ENCODE measurements at places on chromosomes 2 and 18. TPM values are rescaled to one million over a fixed set of nuclear protein-coding genes. Genes with fewer than 3 reads are reported as not detected.

GRCh38 chr2:217370391-217370790 lies 510.5 kb upstream of the TNP1 start:
- no peaks in the 10 kb centered on the region for H3K4me1 ChIP-seq
- H3K4me3 ChIP-seq, result no peak overlapping the region
- no peaks in the 10 kb centered on the region for H3K36me3 ChIP-seq
- no peak for DNase-seq

- H3K27me3 ChIP-seq, result no peaks in the 10 kb centered on the region
- DNase-seq, result peak; percentile 29
- no peak overlapping the region for H3K4me3 ChIP-seq
- no peak overlapping the region for H3K27ac ChIP-seq
- H3K36me3 ChIP-seq, result no peaks in the 10 kb centered on the region
These were observed 16.8 kb upstream of the RHOB start for GRCh38 chr2:20430035-20430434.

DNA sequence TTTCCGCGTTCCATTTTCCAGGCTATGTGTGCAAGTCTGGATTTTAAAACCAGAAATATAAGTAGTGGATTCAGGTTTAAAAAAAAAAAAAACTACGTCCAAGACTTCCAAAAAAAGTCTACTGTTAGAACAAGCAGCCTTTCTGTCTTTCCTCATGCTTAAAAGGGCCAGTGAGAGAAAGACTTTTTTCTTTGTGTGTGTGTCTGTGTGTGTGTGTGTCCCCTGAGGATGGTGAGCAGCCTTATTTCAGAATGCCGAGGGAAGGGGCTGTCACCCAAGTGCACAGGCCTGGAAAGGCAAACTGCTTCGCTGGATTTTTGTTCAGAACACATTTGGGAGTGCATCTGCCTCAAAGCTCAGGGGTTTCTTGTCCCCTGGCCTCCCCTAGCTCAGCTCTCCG lies 98.8 kb downstream of the ZBTB7C start:
- no peak for DNase-seq
- H3K4me3 ChIP-seq, result no peak overlapping the region
- no peaks in the 10 kb centered on the region for H3K4me1 ChIP-seq

DNA sequence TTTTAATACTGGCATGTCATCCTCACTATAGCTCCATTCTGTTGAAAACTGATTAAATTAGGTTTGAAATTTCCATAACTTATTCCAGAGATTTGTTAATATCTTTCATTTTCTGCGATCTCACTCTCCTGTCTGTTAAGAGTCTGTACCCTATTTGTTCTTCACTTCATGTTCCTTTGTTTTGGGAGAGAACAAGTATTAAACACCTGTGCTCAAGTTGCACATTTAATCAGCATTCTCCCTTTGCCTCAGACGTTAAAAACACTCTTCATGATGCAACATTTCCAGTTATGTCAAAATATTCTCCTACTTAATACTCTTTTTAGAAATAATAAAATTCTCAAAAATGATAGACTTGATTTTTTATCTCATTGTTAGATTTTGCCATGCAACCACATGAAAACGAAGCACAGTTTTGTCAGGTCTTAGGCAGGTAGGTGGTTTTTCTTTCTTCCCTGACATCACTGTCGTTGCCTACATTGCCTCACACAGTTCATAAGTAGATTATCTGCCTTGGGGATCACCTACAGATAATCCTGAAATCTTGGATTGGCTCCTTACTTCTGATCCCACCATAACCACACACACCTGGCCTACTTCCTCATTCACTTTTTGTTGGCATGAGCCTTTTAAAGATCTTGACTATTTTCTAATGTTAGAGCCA lies 109.9 kb downstream of the GAREM1 start:
- H3K4me1 ChIP-seq, result no peaks in the 10 kb centered on the region
- H3K27ac ChIP-seq, result no peak overlapping the region
- H3K27me3 ChIP-seq, result no peaks in the 10 kb centered on the region
- H3K36me3 ChIP-seq, result no peaks in the 10 kb centered on the region
- H3K4me3 ChIP-seq, result no peak overlapping the region

- H3K27ac ChIP-seq, result no peak overlapping the region
- H3K4me1 ChIP-seq, result no peaks in the 10 kb centered on the region
- H3K4me3 ChIP-seq, result no peak overlapping the region
These were observed 123.0 kb downstream of the MTX2 start for GRCh38 chr2:176392249-176392648.

DNA sequence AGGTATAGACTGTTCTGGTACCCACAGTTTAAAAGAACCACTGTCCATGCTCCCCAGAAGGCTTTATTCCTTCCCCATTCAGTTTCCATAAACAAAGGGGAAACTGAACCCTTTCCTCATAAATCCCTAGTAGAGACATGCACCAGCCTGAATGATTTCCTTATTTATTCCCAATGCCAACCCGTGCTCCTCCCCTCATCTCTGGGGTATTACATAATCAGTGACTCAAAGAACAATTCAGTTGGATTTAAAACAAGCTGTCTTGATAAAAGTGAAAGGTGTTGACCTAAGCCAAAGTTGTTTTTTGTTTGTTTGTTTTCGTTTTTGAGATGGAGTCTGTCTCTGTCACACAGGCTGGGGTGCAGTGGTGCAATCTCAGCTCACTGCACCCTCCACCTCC lies 418.5 kb upstream of the CNTNAP5 start:
- no peak for DNase-seq
- H3K4me3 ChIP-seq, result no peak overlapping the region
- H3K27ac ChIP-seq, result no peak overlapping the region
- no peaks in the 10 kb centered on the region for H3K4me1 ChIP-seq

DNA sequence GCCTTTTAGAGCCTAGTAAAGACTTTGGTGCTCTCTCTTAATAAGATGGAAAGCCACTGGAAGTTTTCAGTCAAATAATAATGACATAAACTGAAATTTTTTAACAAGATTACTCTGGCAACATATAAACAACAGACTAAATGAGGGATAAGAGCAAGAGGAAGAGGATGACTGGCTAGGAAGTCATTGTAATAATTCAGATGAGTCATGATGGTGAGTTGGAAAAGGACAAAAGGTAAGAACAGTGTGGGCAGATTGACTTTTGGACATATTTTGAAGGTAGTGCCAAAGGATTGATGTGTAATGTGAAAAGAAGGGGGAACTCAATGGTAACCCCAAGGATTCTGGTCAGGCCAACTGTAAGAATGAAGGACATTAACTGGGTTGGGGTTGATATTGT lies 310.3 kb downstream of the NOL4 start:
- H3K4me1 ChIP-seq, result no peaks in the 10 kb centered on the region
- H3K27ac ChIP-seq, result no peak overlapping the region
- H3K4me3 ChIP-seq, result no peak overlapping the region
- no peaks in the 10 kb centered on the region for H3K27me3 ChIP-seq

DNA sequence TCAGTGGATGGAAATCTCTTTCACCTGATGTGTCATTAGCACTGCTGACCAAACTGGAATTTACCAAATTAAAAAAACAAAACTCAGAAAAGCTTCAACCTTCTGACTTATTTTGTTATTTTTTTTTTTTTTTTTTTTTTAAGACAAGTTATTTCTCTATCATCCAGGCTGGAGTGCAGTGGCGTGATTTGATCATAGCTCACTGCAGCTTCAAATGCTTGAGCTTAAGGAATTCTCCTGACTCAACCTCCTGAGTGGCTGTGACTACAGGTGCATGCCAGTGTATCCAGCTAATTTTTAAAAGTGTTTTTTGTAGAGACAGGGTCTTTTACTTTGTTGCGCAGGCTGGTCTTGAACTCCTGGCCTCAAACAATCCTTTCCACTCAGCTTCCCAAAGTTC lies 155.6 kb downstream of the LRRTM1 start:
- no peaks in the 10 kb centered on the region for H3K4me1 ChIP-seq
- H3K36me3 ChIP-seq, result no peaks in the 10 kb centered on the region
- H3K27ac ChIP-seq, result no peak overlapping the region

GRCh38 chr2:238154570-238154969 lies 4.2 kb upstream of the ERFE start:
- no peaks in the 10 kb centered on the region for H3K36me3 ChIP-seq
- no peak overlapping the region for H3K27ac ChIP-seq
- peaks cover 7% of the 10 kb centered on the region for H3K27me3 ChIP-seq
- H3K4me3 ChIP-seq, result no peak overlapping the region
- no peak for DNase-seq

DNA sequence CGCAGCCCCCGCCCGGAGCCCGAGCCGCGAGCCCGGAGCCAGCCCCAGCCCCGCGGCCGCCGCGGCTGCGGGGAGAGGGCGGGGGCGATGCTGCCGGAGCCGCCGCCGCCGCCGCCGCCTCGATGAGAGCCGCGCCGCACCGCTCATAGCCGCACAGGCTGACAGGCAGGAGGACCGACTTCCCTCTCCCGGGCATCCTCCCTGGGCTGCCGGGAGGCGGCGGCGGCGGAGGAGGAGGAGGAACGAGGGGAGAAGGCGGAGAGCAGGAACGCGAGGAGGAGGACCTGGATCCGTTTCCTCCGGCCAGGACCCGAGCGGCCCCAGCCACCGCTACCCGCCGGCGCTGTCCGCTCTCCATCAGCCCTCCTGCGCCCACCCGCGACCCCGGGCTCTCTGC lies 370 bp downstream of the KLHL29 start:
- H3K4me1 ChIP-seq, result peaks cover 21% of the 10 kb centered on the region
- peaks cover 8% of the 10 kb centered on the region for H3K27me3 ChIP-seq
- peak overlapping the region; percentile 82 for H3K27ac ChIP-seq
- H3K36me3 ChIP-seq, result no peaks in the 10 kb centered on the region
- peak overlapping the region; percentile 68 for H3K4me3 ChIP-seq

GRCh38 chr2:190950566-190950991 lies 63.4 kb downstream of the STAT1 start:
- peaks cover 5% of the 10 kb centered on the region for H3K36me3 ChIP-seq
- no peak overlapping the region for H3K27ac ChIP-seq
- H3K27me3 ChIP-seq, result no peaks in the 10 kb centered on the region
- no peak overlapping the region for H3K4me3 ChIP-seq
- no peak for DNase-seq

- no peak overlapping the region for H3K27ac ChIP-seq
- DNase-seq, result no peak
- no peaks in the 10 kb centered on the region for H3K4me1 ChIP-seq
- no peaks in the 10 kb centered on the region for H3K36me3 ChIP-seq
- H3K27me3 ChIP-seq, result no peaks in the 10 kb centered on the region
These were observed 137.5 kb downstream of the UBR3 start for GRCh38 chr2:169964740-169965139.

DNA sequence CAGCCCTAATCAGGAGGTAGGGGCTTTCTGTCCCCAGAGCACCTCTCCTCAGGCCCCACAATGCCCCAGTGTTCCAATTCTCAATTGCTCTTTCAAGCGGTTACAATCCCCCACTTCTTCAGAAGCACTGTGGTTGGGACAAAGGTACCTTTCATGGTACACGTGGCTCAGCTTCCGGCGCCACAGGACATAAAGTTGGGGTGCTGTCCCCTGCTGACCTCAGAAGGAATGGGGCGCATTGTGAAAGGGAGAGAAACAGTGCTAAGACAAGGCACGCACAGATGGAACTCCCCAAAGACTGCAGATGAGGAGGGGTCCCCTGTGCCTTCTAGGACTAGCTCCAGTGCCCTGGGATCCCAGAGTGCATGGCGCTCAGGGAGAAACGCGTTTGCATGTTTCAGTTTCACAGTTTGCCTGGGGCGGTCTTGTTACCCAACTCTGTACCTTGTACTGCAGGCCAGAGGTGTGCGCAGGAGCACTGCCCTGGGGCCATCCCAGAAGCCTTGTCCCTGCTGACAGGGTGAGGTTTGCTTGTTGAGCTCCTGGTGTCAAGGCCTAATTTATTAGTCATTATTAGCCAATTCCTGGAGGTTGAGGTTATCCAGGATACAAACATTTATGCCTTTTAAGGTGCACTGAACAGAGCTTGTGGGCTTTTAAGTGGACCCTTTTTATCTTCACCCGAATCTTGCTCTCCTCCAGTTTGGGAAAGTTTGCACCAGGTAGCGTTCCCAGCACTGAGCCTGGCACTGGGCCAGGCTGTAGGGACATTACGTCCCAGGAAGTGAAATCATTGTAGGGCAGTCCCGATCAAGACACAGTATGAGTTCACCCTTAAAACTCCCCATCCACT lies 7.6 kb downstream of the CNDP1 start:
- peak overlapping the region; percentile 41 for H3K4me3 ChIP-seq
- H3K27ac ChIP-seq, result no peak overlapping the region
- H3K4me1 ChIP-seq, result peaks cover 6% of the 10 kb centered on the region
- peak; percentile 86 for DNase-seq

- no peaks in the 10 kb centered on the region for H3K27me3 ChIP-seq
- H3K36me3 ChIP-seq, result no peaks in the 10 kb centered on the region
- no peaks in the 10 kb centered on the region for H3K4me1 ChIP-seq
- DNase-seq, result no peak
- H3K4me3 ChIP-seq, result no peak overlapping the region
- H3K27ac ChIP-seq, result no peak overlapping the region
These were observed 343.1 kb upstream of the LYPD1 start for GRCh38 chr2:133012847-133013734.

DNA sequence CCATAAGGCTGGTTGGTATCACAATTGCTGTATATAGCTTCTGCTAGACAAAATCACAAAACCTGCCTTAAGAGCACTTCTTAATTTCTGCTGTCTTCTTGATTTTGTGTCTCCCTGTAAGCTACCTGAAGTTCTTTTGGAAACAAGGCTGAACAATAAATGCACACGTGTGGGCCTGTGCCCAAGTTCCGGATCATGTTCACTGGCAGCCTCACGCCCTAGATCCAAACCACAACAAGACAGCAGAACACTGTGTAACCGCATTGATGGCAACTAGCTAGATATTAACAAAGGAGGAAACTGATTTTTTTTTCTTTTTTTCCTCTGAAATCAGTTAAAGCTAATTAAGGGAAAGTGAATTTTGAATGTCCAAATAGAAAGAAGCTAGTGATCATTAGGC lies 81.5 kb upstream of the LYPD6B start:
- H3K27me3 ChIP-seq, result no peaks in the 10 kb centered on the region
- no peak for DNase-seq
- H3K4me1 ChIP-seq, result no peaks in the 10 kb centered on the region

DNA sequence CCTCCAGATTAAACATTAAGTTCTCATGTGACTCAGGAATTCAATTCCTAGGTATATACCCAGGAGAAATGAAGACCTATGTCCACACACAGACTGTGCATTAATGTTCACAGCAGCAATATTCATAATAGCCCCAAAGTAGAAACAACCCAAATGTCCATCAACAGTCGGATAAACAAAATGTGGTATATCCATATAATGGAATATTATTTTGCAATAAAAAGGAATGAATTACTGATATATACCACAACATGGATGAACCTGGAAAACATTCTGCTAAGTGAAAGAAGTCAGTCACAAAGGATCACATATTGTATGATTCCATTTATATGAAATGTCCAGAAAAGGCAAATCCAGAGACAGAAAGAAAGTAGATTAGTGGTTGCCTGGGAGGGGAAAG lies 20.5 kb downstream of the PELI1 start:
- no peak for DNase-seq
- no peaks in the 10 kb centered on the region for H3K27me3 ChIP-seq
- H3K4me1 ChIP-seq, result no peaks in the 10 kb centered on the region
- H3K4me3 ChIP-seq, result no peak overlapping the region

GRCh38 chr2:165837122-165837521 lies 43.1 kb upstream of the GALNT3 start:
- no peak for DNase-seq
- H3K4me1 ChIP-seq, result no peaks in the 10 kb centered on the region
- H3K36me3 ChIP-seq, result no peaks in the 10 kb centered on the region
- no peak overlapping the region for H3K27ac ChIP-seq
- H3K4me3 ChIP-seq, result no peak overlapping the region

GRCh38 chr18:22871809-22872525 lies 61.2 kb upstream of the RBBP8 start:
- no peaks in the 10 kb centered on the region for H3K27me3 ChIP-seq
- no peak overlapping the region for H3K27ac ChIP-seq
- no peak for DNase-seq

IER3IP1 gene
- total RNA-seq, result 8.1 TPM

ZAP70 gene
- total RNA-seq, result 11.5 TPM

TUBA4B gene
- total RNA-seq, result not detected

TMEM169 gene
- not detected for total RNA-seq

Measured in Peyer's patch (tissue), 4 donors.